Heart left ventricle (tissue), 16 donors: ENCODE measurements at places on chromosomes 11 and 22.

DNA sequence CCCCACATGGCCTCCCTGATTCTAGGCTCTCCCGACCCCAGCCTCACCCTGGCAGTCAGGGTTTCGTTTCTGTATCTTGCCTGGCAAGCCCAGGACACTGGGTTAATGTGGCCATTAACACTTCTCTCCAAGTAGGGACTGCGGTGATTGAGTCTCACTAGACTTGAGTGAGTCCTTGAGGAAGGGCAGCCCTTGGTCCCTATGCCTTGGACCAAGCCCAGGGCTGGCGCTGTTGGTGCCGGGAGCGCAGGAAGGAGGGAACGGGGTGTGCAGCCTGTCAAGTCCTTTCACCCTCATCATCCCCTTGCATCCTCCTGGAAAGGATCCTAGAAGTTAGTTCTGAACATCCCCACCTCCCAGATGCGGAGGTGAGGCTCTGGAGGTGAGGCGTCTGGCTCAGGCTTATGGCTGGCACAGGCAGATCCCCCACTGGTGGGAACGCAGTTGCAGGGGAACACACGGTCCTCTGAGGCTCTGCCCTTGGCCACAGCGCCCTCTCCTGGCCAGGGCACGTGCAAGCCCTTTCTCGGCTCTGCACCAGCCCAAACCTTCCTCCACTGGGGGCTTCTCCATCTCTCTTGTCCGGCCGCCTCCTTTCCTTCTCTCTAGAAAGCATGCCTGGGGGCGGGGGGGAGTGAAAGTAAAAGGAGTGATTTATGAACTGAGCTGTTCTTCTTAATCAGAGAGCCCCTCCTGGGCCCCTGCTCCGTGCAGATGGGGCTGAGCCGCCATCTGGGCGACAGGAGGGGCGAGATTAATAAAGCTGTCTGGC is 56.7 kb downstream of the TP53I11 start:
- DNase-seq = peak; percentile 83

DNA sequence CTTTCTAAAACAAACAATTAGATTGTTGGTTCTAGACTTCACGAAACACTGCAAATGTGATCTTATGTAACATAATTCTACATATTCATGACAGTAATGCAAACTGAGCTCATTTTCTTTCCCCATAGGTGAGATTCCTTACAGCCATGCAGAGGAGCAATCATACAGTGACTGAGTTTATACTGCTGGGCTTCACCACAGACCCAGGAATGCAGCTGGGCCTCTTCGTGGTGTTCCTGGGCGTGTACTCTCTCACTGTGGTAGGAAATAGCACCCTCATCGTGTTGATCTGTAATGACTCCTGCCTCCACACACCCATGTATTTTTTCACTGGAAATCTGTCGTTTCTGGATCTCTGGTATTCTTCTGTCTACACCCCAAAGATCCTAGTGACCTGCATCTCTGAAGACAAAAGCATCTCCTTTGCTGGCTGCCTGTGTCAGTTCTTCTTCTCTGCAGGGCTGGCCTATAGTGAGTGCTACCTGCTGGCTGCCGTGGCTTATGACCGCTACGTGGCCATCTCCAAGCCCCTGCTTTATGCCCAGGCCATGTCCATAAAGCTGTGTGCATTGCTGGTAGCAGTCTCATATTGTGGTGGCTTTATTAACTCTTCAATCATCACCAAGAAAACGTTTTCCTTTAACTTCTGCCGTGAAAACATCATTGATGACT is 1.5 kb downstream of the OR9G1 start:
- DNase-seq = no peak

DNA sequence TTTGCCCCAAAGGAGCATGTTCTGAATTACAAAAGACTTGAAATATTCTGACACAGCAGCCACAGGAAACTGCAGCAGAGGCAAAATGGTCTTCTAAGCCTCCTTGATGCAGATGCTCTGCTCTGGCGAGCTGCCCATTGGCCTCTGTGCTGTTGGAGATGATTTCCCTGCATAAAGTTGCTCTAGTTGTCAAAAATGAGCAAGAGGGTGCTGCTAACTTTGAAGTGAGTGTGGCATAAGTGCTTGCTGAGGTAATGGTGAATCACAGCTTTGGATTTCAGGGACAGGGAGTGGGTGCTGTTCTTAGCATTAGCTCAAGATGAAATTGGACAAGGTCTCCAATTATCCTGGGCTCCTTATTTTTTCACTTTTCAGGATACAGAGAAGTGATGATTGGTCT is 435.4 kb downstream of the TMEM135 start:
- DNase-seq = no peak

- DNase-seq = no peak
Measured at GRCh38 chr11:127071606-127072005, 71.0 kb upstream of the KIRREL3 start.

DNA sequence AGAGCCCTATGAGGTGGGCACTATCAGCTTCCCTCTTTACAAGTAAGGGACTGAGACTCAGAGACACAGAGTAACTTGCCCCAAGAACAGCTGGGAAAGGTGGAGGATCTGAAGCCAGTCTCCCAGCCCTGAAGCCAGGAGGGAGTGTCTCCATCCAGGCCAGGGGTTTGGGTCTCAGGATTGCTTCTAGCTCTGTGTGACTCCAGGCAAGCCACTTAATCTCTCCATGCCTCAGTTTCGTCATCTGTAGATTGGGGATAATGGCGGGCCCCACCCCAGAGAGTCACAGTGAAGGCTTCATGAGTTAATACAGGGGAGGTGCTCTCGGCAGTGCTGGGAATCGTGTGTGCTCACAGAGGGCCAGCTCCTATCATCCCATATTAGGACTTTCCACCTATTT is 10.5 kb downstream of the MAP4K2 start:
- no peak for DNase-seq

DNA sequence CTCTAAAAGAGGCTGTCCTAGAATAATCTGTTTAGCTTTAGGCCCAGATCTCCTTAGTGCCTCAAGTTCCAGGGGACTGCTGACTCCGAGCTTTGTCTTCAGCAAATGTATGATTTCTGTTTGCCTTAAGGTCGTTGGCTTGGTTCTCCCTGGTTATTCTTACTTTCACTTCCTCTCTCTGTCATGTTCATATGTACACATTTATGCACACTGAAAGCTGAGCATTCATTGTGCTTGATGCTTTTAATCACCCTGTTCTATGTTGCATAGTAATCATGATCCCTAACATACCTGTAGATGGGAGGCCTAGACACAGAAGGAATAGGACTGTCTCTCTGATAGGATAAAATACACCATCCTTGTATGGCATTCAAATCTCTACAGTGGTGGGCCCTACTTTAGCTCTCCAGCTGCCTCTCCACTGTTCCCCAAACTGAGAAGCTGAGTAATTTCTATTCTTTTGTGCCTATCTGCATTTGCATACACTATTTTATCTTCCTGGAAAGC is 7.2 kb downstream of the PPFIBP2 start:
- DNase-seq = no peak

GRCh38 chr22:37243402-37244113 is 511 bp downstream of the RAC2 start:
- no peak for DNase-seq

DNA sequence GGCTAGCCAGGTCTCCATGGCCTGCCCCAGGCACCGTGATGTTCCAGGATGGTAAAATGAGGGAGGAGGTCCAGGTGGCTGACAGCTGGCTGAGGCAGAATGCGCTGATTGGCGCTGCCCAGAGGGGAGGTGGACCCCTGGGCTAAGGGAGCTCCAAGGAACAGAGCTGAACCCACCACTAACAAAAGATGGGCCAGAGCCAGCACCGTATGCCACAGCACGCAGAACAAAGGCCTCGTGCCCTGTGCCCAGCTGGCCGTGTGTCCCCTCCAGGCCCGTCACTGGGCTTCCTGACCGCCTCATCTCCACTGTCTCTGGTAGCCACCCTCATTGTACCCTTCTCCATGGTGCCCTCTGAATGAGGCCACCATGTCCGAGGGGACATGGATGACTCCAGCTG is 19.6 kb upstream of the PRODH start:
- DNase-seq = peak; percentile 12
